ENCODE measurements at places on chromosomes 5 and 9.
A peak's percentile ranks its signal among the peaks of the same experiment; 100 is the strongest.

DNA sequence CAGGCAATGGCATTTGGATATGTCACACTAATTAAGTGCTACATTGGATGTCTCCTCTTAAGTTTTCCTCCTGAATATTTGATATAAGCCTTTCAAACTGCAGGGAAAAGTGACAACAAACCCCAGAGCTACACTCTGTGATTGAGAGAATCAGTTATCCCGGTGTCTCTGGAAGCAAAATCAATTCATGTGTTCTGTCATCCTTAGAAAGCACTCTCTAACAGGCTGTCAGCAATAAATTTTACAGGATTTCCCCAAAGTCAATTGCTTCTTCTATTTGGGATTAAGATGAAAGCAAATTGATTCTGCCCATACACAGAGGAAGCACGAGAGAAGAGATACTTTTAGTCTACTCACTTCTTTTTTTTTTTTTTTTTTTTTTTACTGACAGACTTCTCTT is 332.4 kb downstream of the CDH18 start:
- DNase-seq: no peak

DNA sequence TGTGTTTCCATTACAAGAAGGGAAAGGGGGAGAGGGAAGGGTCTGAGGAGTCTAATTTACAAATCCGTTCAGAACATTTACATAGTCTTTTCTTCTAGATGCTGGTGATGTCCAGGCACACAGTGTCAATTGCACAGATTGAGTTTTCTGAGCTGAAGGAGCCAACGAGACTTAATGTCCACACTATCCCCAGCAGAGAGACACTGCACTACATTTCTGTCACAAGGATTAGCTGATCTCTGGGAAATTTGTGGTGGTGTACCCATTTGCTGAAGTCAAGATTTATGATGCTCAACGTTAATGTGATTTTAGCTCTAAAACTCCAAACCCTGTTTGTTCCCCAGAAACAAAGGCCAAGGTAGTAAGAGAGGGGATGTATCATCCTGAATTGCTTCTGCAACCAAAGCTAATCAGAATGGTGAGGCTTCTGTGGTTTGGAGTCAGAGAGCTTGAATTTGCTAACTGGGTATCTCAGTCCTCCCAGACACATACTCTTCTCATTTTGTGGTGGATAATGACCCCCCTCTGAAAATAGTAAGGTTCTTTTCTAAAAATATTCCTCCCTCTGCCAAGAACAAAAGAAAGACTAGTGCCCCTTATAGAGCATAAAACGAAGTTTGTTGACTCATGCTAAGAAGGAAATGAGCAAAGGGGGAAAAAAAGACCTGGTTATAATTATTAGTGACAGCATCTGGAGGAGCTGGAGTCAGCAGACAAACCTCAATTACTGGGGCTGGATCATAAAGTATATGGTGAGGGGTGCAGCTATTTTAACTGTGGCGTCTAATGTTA is 416.9 kb downstream of the PSAT1 start:
- no peak for DNase-seq

GRCh38 chr5:39102684-39103155 is 28.5 kb upstream of the RICTOR start:
- DNase-seq: no peak

- DNase-seq: no peak
These were observed 12.9 kb upstream of the AOPEP start for GRCh38 chr9:94713436-94714215.

- no peak for DNase-seq
These were observed 12.0 kb upstream of the PSMD5 start for GRCh38 chr9:120854596-120855327.

DNA sequence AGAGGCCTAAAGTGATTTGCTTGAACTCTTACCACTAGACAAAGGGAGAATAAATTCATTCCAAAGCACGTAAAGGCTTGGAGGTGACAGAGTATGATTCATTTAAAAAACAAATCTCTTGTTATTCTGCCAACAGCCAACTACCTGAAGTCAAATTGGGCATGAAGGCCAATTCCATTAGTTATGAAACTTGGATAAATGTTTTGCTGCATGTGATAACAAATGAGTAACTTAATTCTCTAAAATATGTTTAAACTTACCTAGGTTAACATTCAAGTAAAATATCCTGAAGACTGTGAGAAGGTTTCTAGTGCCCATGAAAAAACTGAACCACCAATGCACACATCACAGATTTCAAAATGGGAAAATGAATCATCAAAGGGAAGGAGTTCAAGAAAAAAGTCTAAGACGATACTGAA is 120.1 kb upstream of the TSLP start:
- no peak for DNase-seq

DNA sequence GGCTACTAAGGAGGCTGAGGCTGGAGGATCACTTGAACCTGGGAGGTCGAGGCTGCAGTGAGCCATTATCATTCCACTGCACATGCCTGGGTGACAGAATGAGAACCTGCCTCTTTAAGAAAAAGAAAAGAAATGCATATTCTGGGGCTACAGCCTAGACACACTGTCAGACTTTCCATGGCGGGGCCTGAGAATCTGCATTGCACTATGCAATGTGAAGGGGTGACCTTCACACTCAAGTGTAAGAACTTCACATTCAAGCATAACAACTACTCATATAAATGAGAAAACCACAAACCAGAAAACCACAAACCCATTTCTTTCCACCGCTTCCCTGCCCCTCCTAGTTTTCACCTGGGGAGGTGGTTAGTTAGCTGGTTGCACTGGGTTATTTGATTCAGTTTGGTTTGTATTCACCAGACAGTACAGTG is 18.0 kb upstream of the FBP2 start:
- DNase-seq: no peak

GRCh38 chr5:111680737-111681413 is 76.1 kb downstream of the NREP start:
- peak; percentile 60 for DNase-seq

DNA sequence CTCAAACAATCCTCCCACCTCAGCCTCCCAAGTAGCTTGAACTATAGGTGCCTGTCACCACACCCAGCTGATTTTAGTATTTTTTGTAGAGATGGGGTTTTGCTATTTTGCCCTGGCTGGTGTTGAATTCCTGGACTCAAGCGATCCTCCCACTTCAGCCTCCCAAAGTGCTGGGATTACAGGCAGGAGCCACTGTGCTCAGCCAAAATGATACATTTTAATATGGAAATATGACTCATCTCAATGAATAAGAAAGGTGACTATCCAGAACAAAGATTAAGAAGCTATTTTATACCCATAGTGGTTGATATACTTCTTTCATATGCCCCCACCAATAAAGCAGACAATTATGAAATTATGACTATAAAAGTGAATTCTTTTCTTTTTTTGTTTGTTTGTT is 166.2 kb downstream of the NFIB start:
- no peak for DNase-seq

DNA sequence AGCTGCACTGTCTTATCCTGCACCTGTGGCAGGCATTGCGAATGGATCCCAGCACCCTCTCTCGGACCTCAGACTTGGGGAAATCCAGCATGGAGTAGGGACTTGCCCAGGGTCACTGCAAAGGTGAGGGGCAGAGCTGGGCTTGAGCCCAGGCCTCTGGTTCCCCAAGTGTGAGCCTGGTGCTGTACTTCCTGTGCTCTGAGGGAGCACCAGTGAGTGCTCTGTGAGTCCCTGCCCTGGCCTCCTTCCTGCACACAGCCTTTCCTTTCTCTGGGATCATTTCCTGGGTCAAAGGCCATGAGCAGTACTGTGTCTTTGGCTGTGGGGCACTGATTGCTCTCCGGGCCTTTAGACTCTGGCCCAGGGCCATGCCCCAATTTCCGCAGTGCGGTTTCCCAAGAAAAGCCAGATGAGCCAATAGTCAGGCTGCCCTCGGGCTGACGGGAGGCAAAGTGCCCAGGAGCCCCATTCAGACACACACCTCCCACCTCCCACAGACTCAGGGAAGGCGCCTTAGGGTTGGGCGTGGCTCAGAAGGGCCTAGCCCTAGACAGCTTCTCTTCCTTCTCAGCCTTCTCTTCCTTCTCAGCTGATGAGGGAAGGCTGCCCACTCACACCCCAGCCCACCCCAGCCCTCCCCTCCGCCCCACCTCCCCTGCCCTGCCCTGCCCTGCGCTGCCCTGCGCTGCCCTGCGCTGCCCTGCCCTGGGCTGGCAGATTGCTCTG is 23.3 kb upstream of the TRIM14 start:
- peak; percentile 20 for DNase-seq

DNA sequence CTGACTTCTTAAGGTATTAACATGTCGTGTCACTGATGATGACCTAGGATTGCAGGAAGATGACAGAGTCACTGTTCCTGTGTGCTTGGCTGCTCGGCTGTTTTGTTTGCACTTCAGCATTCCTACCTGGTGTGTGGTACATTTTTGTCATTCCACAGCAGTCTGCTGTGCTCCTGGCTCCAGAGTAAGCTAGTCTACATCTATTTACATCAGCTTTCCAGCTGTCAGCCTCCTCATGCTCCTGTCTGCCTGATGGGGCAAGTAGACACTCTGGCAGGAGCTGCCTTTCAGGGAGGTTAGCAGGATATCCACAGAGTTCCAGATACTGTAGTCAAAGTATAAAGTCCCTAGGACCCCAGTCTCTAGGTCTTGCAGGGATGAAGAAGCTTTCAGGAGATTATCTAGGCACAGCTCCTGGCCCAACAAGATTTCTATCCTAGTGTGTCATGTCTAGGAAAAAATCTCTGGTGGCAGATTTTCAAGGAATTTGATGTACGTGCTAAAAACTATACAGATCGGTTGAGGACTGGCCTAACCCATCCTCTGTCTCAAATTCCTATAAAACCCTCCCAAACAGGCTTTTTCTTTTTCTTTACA is 28.4 kb downstream of the RUSC2 start:
- DNase-seq: no peak

DNA sequence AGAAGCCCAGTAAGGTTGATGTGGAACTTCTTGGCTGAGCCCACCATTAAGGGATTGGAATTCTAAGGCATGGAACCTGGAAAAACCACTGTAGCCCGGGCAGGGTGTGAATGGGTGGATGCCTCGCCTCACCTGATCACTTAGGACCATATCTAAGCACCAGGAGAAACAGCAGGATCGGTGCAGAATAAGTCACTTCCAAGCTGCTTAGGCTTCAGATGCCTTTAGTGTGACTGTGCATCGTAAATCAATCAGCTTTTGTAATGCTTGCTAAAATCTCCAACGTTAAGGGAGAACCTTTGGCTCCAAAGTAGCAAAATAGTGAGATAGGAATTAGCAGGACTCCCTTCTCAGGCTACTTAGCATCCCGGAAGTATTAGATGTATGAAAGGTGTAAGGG is 103.9 kb upstream of the MEGF10 start:
- DNase-seq: no peak

- DNase-seq: no peak
These were observed 124.7 kb upstream of the TBC1D2 start for GRCh38 chr9:98380065-98380681.

DNA sequence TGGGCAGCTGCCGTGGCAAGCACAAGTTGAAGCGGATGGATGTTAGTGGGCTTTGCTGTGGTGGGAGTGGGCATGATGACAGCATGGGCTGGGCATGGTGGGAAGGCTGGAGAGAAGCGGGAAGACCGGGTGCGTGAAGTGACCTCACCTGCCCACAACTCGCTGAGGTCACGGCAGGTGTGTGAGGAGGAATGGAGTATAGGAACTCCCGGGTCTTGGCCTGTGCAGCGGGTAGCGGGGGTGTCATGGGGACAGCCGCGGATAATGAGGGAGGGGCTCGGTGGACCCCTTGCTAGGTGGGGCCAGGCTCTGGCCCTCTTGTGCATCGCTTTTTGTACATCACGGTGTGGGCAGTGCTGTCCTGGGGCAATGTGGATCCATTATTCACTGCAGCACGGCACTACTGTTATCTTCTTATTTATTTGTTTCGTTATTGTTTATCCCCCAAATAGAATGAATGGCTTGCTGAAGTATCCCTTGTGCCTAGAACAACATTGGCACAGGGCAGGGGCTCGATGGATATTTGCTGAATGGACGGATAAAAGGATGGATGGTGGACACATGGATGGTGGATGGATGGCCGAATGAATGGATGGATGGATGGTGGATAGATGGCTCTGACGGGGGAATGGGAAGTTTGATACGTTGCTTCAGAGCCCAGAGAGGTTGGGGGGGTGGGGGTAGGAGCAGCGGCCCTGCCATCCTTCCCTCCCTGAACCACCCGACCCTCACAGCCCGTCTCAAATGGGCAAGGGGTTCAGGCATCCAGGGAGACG is 14.6 kb downstream of the PROP1 start:
- no peak for DNase-seq

DNA sequence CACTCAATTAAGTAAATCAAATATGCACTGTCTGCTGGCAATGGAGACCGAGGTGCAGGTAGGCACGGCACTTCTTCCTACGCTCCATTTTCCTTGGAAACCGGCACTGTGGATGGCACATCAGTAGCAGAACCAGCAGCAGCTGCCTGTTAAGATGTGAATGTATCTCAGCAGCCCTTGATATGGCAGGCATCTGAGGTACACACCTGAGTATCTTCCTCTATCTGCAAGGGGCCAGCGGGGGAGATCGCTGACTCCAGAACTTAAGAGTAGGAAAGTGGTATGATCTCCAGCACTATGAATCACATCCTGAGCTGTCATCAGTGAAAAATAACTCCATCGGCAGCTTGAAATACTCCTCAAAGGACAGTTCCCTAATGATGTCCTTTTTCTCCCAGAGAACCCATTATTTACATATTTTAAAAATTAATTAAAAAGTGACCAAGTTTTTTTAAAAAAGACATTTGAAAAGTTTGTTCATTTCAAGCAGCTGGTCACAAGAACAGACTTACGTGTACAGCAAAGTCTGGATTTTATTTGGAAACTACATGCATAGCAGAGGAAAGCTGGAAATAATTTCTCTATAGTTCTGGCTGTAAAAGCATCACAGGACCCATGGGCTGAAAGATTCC is 97.1 kb downstream of the ADAMTS12 start:
- DNase-seq: no peak

GRCh38 chr5:169089343-169089742 is 211.6 kb downstream of the SLIT3 start:
- DNase-seq: no peak

GRCh38 chr5:35656721-35657120 is 39.1 kb downstream of the SPEF2 start:
- DNase-seq: no peak

- peak; percentile 13 for DNase-seq
These were observed 76.7 kb downstream of the ARSB start for GRCh38 chr5:78908173-78909061.

DNA sequence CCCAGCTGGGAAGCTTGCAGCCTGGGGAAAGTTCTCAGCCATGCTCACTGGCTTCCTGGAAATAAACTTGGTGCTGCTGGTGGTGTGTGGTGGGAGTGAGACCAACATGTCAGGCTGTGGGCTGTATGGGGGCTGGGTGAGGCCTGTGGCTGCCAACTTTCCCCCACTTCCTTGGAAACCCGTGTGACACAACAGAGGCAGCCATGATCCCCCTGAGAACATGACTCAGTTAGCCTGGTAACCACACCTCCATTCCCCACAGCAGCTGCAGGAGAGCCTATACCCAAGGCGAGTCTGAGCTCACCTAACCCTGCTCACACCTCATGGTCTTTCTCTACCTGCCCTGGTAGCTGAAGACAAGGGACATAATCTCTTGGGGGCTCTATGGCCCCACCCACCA is 72.7 kb upstream of the RGMB start:
- no peak for DNase-seq

- no peak for DNase-seq
These were observed 82.3 kb downstream of the OLFM1 start for GRCh38 chr9:135169709-135170226.

GRCh38 chr9:127776195-127776923 is 2.1 kb downstream of the SH2D3C start:
- peak; percentile 89 for DNase-seq

GRCh38 chr5:126354858-126355731 is 68.1 kb upstream of the GRAMD2B start:
- DNase-seq: no peak
